ENCODE measurements at places on chromosomes 13 and 19. TPM values are rescaled to one million over a fixed set of nuclear protein-coding genes. Genes with fewer than 3 reads are reported as not detected.

GRCh38 chr19:10503002-10503789 is at the start of gene KEAP1:
TSS of gene KEAP1 (minus strand) at chr19:10503356. CDS start at chr19:10500033, 3,323 bp downstream.
- peak; percentile 37 for DNase-seq

DNA sequence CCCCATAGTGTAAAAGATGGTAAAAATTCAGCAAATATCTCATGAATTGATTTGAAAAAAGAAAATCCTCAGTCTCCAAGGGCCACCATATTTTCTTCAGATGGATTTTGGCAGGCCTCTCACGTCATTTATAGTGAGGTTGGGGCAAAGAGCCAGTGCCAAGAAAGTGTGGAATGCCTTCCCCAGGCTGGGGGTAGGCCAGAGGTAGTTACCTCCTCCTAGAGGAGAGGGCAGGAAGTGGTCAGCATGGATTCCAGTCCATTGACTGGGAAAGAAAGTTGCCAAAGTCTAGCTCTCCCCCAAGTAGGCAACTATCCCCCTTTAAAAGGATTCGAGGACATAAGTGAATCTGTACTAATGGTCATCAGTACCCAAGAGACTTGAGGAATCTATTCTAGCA is 68.4 kb upstream of the KCTD4 start:
- DNase-seq = no peak

GRCh38 chr19:13794398-13794756 is 866 bp upstream of the ZSWIM4 start:
- DNase-seq = peak; percentile 97

- peak; percentile 34 for DNase-seq
Observed at GRCh38 chr19:49020931-49021895, 2.9 kb downstream of the CGB3 start.

GRCh38 chr13:112182846-112183531 is 116.0 kb downstream of the SOX1 start:
- DNase-seq = no peak

Gene DOCK9
- 22.2 TPM for total RNA-seq

DNA sequence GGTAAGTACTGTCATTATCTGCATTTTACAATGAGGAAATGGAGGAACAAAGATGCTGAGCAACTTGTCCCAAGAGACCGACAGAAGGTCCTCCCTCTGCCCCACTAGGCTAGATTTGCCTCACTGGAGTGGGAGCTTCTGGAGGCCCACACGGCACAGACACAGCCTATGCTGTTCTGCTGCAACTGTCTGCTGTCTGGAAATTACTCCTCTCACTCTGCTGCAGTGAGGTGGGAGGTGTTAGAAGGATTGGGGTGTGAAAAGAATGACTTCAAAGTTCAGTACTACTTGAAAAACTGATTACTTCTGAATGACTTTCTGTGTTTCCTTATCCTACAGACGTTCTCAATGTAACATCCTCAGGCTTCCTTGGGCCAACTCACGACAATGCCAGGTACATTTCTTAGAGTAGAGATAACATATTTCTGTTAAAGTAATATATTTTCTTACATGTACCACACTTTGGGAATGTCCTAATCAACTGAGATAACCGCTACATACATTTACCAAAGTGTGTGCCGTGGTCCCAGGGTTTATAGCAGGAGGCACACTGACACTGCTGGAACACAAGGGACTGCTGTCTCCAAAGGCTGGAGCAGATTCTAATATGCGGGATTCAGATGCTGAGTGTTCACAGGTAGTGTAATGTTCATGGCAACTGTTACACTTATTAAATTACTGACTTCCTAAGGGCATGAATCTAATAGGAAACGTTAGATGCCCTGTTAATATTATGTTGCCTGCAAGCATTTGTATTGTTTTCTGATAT is 53.5 kb upstream of the WASF3 start:
- no peak for DNase-seq
